Activated T-cell treated with anti-CD3 and anti-CD28 coated beads for 4 hours (primary cell): ENCODE measurements at places on chromosomes 16 and 17.

DNA sequence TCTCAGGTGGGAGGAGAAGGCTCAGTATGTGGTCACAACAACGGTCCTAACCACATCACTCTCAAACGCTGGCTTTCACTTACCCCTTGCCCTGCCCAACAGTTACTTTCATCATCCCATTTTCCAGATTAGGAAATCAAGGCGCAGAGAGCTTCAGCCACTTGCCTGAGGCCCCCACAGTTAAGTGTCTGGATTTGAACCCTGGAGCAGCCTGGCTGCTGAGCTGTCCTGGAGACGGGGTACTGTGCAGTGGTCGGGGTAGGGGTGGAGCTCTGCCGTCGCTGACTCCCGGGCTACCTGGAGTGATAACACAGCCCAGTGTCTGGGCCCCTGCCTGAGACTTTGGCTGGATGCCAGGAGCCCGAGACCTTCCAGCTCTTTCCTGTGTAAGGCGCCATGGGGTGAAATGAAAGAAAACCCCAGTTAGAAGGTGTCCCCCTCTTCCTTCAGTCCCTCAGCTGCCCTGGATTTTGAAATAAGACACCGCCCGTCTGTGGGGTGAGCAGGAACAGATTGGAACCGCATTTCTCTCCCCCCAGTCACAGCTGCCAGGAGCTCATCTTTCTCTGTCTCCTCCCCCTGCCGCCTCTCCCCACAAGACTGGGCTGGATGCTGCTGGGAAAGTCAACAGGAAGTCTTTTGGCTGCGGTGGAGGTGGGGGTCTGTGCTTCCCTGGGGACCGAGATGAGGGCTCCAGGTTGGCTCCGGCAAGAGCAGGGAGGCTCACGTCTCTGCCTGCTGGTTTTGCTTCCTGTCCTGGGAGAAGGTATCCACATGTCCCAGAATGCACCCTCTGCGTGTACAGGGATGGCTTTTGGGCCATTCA, 280.2 kb downstream of the SEC14L1 start:
- DNase-seq = no peak

DNA sequence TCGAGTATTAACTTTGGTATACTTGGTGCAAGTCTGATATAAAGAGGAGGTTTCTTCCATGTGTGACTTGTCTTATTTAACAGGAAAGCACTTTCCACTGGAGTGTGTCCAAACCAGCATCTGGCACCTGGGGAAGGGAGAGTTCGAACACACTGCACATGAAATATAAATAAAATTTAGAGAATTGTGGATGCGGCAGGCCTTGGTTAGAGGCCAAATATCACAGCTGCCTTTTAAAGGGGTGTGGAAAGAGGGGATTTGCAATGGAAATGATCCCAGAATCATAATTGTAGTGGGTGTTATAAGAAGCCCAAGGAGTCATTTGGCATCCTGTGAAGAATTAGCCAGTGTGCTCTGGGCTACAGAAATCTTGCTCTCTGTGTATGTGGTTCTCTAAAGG, 4.3 kb upstream of the NXN start:
- no peak for DNase-seq

DNA sequence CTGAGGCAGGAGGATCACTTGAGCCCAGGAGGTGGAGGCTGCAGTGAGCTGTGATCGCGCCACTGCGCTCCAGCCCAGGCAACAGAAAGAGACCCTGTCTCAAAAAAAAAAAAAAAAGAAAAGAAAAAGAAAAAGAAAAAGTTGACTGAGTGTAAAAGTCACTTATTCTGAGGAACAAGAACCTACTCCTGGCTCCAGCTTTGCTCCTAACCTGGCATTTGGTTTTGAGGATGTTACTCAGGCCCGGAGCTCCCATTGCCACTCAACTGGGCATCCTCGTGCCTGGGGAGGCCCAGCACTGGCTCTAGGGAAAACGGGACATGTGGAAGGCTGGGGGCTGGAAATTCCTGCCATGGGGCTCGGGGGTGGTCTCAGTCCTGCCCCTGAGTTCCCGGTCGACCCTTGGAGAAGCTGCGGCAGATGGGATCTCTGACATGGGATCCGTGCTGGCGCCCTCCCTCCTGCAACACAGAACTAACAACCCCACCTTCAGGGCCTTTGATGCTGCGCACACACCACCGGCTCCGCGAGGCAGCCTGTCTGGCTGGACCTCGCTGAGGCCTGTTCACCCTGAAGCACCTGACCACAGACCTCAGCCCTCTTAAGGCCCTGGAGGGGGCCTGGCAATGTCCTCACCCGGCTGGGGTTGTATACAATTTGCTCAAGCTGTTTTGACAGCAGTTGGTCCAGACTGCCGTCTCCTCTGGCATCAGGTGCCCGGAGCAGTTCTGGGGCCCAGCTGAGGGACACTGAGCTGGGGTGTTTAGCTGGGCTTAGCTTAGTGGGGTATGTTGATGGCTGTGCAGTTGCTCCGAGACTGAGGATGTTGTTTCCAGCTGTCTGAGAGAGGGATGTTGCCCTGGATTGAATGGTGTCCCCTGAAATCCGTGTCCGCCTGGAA, 12.3 kb downstream of the CD7 start:
- DNase-seq = no peak

GRCh38 chr17:74779948-74780400, 3.8 kb upstream of the NAT9 start:
- DNase-seq = no peak

DNA sequence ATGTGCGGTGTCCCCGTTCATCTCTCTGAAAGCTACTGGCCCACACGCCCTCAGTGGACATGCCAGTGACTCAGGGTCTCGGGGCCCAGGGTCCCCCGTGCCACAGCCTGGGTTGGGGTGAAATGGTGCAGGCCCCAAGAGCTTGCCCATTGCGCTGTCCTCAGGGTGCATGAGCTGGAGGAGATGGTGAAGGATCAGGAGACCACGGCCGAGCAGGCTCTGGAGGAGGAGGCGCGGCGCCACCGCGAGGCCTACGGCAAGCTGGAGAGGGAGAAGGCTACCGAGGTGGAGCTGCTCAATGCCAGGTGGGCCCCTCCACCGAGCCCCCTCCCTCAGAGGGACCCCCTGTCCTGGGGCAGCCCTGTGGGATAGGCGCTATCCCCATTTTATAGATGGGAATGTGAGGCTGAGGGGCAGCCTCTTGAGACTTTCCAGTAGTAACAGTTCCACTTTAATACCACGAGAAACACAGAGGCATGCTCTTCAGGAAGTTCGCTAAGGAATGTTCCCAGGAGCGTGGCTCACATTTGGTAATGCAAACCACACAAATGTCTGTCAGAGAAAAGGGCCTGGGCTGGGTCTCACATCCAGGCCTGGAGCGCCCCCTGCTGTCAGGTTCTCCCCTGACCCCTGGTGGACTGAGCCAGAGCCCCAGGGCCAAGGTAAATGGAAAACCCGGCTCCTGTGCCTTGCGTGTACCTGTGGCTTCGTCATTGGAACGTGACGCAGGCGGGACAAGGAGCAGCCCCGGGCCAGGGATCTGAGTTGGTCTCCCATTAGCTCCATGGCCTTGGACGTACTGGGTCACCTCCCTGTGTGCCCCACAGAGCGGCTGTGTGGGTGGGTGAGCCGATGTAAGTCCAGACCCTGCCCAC, 133.7 kb downstream of the RAB11FIP4 start:
- DNase-seq = peak; percentile 91

- no peak for DNase-seq
Measured at GRCh38 chr16:51157698-51158097, 6.6 kb upstream of the SALL1 start.

GRCh38 chr16:939311-939710, 31.5 kb downstream of the LMF1 start:
- no peak for DNase-seq

GRCh38 chr17:41773190-41773588, 13.3 kb downstream of the JUP start:
- no peak for DNase-seq

DNA sequence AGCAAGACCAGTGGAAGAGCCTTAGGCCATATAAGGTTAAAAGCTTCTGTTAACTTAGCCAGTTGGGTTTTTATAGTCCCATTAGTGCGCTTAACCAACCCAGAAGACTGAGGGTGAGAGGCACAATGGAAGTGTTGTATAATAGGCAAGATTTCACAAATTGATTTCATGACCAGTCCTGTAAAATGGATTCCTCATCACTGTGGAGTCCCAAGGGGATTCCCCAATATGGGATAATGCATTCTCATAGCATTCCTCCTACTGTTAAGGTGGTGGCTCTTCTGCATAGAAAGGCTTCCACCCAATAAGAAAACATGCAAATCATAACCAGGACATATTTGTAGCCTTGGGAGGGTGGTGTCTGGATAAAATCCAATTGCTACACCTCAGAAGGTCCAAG, 22.1 kb upstream of the B4GALNT2 start:
- DNase-seq = no peak

- DNase-seq = no peak
Measured at GRCh38 chr17:17780922-17781590, 55.7 kb downstream of the SREBF1 start.

- DNase-seq = no peak
Measured at GRCh38 chr17:45288825-45289224, 26.9 kb upstream of the SPATA32 start.

GRCh38 chr17:80291691-80292487, 31.2 kb downstream of the RNF213 start:
- no peak for DNase-seq

GRCh38 chr17:32588135-32588534, 101.3 kb downstream of the CDK5R1 start:
- no peak for DNase-seq

- DNase-seq = no peak
Measured at GRCh38 chr17:27424941-27425340, 31.3 kb upstream of the KSR1 start.

DNA sequence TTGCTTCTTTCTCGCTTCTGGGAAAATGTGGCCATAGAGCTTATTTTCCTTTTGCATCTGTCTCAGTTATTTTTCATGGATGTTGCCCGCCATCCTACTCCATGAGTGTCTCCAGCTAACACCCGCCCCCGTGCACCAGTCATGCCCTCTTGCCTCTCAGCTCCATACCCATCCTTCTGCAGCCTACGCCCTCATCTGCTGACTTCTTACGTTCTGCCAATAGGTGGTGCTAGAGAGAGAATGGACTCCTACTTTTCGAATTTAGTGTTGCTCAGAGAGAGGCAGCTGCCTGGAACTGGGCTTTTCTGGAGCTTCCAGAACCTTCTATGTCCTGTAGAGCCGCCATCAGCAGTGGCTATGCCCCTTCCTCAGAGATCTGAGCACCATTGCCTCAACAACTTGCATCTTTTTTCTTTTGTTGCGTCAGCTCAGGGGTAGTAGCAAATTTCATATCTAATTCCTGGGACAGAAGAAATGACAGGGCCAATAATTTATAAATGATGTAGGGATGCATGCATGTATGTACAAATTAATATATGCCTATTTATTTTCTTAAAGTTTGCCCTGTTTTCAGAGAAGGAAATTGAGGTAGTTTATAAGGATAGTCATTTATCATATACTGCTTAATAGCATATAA, 119.7 kb upstream of the MYOCD start:
- no peak for DNase-seq

- DNase-seq = no peak
Measured at GRCh38 chr17:71224824-71225575, 895.8 kb upstream of the SOX9 start.

DNA sequence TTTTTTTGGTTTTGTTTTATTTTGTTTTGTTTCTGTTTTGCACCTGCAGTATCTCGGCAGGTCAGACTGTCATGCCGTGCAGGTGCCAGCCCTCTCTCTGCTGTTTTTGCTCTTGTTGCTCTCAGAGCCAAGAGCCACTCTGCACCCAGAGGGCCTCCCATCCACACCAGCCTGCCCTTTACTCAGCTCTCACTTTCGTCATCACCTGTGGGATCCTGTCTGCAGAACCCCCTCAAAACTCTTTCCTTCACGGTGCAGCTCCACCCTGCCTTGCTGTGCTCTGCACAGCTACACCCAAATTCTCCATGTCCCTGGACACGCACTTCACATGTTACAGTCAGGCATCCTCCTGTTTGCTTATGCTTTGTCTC, 2.6 kb downstream of the AOC3 start:
- DNase-seq = no peak

DNA sequence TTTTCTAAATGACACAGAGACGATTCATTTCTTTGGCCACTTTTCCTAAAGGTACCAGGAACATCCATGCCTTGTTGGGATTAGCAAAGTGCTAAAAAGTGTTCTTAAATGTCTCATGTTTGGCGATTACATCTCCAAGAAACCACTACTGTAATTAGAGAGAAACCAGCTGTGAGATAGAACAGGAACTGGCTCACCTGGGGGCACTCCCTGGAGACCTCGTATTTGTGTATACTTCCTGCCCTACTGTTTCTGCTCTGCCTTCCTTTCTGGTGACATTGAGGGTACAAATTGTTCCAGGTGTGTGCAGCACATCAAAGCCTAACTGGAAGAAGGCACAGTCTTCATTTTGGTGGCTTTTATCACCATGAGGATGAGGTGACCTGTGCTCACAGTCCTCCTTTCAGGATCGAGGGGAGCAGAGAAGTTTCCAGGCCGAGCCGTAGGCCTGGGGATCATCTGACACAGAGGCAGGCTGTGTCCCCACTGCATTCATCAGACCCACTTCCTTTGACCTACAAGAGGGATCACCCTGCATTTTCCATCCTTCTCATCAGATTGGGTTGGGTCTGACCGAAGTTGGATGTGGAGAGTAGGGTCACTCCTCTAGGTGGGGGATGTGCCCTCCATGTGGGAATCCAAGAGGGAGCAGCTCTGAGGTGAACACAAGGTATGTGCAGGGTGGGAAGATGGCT, 23.7 kb downstream of the CCL4 start:
- no peak for DNase-seq

DNA sequence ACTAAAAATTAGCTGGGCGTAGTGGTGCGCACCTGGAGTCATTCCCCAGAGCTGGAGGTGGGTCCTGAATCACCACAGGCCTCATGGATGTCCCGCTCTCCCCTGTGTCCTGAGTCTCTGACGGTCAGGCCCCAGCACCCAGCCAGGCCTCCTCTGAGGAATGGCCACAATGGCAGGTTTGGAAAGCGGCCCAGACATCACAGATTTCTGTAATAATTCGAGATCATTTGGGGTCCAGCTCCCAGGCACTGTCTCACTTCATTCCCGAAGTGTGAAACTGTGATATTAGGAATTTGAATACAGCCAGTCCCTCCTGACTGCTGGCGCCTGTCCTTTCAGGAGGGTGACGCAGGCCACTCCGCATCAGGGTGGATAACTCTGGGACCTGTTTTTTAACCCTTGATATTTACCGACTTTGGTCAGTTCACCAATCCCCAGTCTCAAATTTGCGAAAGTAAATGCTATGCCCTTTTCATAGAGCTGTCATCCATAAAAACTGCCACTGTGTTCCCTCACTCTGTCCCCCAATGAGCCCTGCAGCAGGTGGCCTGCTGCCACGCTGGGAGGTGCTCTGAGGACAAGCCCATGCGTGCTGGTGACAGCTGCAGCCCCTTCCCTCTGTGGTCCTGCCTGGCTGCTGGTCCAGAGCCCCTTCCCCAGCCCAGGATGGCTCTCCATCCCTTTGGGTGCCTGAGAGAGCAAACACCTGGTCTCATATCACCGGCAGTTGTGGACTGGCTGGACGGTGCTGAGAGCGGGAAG, 28.3 kb upstream of the RPTOR start:
- no peak for DNase-seq
